ENCODE measurements at places on chromosomes 1 and 21. TPM values are rescaled to one million over a fixed set of nuclear protein-coding genes. Genes with fewer than 3 reads are reported as not detected.

ZNF124 gene
- 27.8 TPM for total RNA-seq

CACNA1S gene
- 0.08 TPM for total RNA-seq

VSIG8 gene
- total RNA-seq = not detected

NHLH1 gene
- 0.11 TPM for total RNA-seq

SPRR1B gene
- not detected for total RNA-seq

KRTAP12-2 gene
- total RNA-seq = not detected

SPATC1L gene
- 9.7 TPM for total RNA-seq

KRTAP11-1 gene
- total RNA-seq = not detected

CCDC181 gene
- 4.3 TPM for total RNA-seq

YBX1 gene
- 1,513 TPM for total RNA-seq

ZNF695 gene
- total RNA-seq = 17.2 TPM
